Activated CD8-positive, alpha-beta memory T cell treated with anti-CD3 and anti-CD28 coated beads, Interleukin-2, amount 10 ng/mL, durations not matched to agents 7 days and 5 days (primary cell): ENCODE measurements at places on chromosomes 2 and 18.

GRCh38 chr2:69776886-69777785 is 35.2 kb downstream of the ANXA4 start:
- no peak for DNase-seq

DNA sequence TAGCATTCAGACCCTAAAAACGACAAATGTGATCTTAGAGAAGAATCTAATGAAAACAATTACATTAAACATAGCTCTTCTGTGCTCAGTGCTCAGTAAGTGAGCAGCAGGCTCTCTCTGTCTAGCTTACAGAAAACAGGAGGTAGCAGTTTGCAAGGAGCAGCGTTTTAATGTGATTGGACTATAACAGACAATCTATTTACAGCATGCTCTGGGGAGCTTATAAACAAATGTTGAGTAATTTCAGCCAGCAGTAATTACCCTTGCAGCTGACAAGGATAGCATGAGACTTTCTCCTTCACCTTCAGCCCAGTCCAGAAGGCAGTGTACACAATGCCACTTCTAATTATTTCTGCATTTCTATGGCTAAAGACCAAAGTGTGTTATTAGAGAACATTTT is 270.4 kb downstream of the FIGN start:
- DNase-seq: no peak

- no peak for DNase-seq
These were observed 45.1 kb downstream of the FARSB start for GRCh38 chr2:222610746-222611145.

DNA sequence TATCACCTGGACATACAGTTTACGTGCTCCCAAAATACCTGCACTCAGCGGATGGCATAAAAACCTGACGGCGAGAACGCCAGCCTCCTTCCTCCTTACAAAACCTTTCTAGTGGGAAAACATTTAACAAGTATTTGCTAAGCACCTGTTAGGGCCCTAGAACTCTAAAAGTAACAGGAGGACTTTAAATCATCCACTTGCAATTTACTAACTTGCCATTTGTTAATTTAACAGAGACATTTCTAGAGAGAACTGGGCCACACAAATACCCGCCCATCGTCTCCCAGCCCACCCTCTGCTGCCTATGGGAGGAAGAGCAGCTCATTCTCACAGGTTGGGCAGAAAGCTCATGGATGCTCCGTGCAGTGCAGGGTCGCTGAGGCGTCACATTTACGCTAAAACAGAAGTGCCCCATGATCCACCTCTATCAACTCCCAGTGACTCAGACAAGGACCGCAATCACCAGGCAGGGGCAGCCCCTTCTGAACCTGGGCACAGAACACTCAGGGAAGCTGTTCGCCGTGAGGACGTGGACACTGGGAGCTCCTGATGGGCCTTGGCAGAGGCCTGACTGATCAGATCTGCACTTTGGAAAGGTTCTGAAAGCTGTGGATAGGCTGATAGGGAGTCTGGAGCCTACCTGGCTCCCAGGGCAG is 106.9 kb downstream of the HDAC4 start:
- peak; percentile 72 for DNase-seq

DNA sequence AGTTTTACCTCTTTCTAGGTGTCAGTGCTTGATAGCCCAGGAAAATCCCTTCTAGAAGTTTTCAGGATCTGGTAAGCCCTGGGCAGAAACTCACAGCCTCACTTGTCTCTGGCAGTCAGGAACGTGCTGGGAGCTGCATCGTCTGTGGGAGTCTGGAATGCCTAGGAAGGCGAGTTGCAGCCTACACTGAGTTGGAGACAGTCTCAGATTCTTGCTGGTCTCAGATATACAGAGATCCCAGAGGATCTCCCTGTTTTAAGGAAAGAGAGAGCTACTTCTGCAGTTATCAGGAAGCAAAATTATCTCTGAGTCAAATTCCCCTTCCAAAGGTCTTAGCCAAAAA is 104.4 kb upstream of the CDC42EP3 start:
- DNase-seq: no peak

GRCh38 chr2:181239201-181239799 is 217.9 kb upstream of the ITGA4 start:
- no peak for DNase-seq

GRCh38 chr18:74356959-74357358 is 41.3 kb downstream of the C18orf63 start:
- DNase-seq: no peak

DNA sequence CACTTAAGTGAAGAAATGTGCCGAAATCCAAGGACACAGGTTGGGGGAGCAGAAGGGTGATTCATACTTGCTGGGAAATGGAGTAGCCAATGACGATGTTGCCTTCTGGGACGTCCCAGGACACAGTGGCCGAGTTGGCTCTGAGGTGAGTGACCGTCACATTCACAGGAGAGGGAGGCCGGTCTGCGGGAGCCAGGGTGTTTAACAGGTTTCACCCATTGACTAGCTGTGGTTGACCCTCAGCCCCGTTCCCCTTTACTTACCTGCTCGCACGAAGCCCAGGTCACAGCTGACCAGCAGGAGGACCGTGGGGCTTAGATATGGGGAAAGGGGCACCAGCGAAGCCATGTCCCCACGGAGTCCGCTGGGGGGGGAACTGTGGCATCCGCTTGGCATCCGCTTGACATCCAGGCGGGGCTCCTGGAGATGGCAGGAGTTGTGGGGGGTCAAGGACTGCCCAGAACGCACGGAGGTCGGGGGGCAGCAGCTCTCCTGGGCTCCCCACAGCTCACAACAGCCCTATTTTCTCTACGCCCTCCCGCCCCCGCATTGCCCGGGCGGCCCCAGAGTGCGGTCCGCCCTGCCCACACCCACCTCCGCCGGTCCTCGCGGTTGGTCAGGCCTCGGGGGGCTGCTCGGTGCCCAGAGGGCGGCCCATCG is 586 bp downstream of the FNDC4 start:
- no peak for DNase-seq

DNA sequence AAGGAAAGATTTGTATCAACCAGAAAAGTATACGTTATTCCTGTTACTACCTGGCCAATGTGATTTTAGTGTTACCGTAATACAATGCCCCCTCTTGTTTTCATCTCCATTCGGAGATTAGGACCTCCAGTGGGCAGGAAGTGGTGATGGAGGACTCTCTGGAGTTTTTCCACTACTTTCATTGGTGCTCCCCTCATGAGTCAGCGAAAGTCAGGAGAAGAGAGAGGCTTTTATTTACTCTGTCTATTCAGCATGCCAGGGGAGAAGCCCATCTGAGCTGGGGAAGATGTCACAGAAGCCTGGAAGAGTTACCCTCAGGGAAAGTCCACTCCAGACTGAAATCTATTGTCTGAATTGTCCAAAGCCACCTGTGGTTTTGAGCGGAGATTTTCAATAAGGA is 88.2 kb upstream of the THUMPD2 start:
- no peak for DNase-seq

- DNase-seq: no peak
These were observed 27.3 kb downstream of the SPTBN1 start for GRCh38 chr2:54483426-54483825.

- no peak for DNase-seq
These were observed 105.4 kb downstream of the RTN4 start for GRCh38 chr2:54944724-54945326.

GRCh38 chr2:23411752-23412431 is 26.9 kb downstream of the KLHL29 start:
- no peak for DNase-seq

DNA sequence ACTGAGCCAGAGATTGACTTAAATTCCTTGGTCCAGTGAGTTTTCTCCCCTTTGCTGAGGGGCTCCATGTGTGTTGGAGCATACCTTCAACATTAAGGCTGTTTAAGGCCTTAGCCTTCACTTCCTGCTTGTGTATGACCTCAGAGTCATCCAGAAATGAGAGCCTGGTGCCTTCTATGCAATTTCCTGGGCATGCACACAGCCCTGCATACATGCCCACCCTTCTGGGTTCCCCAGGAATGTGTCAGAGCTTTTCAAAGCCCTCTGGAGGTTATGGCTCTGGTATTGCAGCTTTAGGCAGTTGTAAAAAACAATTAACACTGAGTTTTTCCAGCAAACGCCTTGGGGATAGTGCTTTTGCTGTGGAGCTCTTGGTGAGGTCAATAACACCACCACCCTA is 16.7 kb downstream of the IL1R1 start:
- DNase-seq: no peak

- DNase-seq: no peak
These were observed 425.2 kb downstream of the METTL4 start for GRCh38 chr18:2146092-2146491.

GRCh38 chr2:72395096-72395495 is 247.4 kb upstream of the CYP26B1 start:
- DNase-seq: no peak

DNA sequence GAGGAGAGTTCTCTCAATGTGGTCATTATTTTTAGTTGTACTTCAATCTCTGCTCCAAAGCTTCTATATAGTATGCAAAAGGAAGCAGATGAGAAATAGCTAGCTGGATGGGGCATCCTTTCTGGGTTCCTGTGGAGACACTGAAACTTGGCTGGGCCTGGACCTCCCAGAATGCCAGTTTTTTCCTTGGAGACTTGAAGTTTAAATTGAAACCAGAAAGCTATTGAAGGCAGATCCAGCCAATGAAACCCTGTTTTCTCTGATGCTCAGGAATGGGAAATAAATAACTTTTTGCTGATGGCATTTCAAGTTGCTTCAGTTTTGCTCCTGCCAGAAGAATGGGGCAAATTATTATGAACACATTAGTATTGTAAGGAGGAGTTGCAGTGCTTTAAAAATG is 2.9 kb downstream of the SETBP1 start:
- DNase-seq: no peak

- no peak for DNase-seq
These were observed 1.9 kb upstream of the ST3GAL5 start for GRCh38 chr2:85890522-85891176.

GRCh38 chr2:132936261-132936660 is 266.3 kb upstream of the LYPD1 start:
- DNase-seq: no peak

DNA sequence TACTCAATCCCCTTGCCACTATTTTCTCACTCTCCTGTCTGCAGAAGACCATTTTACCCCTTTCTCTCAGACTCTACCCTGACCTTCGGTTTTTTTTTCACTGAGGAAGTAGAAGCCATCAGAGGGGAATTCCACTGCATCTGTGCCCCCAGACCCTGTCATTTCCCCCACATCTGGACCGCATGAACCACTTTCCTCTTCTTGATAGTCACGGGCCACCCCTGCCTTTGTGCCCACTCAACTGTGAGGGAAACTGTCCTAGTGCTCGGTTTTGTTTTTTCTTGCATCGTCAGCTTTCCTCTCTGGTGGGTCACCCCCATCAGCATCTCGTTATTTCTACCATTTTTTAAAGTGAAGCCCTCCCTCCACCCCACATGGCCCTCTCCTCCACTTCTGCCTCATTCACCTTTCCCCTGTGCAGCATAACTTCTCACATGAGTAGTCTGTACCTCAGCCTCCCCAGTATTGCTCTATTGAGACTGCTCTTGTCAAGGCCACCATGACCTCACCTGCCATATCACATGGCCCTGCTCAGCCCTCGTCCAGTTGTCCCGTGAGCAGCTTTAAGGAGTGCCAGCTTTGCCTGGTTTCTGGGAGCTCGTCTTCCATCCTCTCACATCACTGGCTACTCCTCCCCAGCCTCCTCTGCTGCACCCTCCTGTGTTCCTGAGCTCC is 32.4 kb downstream of the TMEM87B start:
- no peak for DNase-seq

DNA sequence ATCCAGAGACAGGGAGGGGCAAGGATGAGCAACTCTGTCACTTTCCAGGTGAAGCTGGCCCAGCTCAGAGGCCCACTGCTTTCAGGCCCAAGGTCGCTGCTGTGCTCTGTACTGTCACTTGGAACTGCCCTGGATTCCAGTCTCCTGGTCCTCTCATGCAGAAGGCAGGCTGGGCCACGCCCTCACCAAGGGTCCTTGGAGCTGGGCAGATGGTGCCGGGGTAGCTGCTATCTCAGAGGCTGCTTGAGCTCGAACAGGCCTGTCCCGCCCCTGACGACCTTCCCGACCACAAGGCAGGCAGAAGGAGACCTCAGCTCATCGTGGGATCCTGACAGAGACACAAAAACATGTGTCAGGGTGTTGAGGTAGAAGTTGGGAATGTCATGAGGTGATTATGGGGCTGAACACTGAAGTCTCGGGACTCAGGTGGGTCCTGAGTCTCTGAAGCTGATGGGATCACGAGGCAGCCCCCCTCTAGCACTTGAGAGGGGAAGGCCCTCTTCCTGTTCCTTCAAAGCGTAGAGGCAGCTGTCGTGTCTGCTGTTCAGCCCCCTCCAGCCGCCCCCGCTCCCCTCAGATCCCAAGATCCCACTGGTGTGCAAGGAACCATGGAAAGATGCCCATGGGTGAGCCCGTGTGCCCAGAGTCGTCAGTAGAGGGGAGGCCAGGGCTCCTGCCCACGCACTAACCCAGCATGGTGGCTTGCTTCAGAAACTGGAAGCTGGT is 78.3 kb downstream of the POLR1A start:
- DNase-seq: no peak

DNA sequence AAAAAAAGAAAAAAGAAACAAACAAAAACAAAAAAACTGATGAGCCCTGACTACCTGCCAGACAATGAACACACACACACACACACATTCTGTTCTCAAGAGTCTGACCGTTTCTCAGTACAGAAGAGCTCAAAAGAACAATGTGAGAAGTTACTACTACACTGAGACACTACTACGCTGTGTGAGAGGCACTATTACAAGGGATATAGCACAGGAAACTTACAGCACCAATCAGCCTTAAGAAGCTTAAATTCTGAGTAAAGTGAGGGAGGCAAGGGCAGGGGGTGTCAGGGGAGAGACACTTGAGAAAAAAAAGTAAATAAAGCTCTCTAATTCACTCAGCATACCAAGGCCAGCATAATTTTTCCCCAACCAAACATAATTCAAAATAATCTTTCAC is 32.5 kb downstream of the WDR33 start:
- DNase-seq: no peak

- DNase-seq: no peak
These were observed 61.3 kb upstream of the SH3RF3 start for GRCh38 chr2:109067631-109068125.

DNA sequence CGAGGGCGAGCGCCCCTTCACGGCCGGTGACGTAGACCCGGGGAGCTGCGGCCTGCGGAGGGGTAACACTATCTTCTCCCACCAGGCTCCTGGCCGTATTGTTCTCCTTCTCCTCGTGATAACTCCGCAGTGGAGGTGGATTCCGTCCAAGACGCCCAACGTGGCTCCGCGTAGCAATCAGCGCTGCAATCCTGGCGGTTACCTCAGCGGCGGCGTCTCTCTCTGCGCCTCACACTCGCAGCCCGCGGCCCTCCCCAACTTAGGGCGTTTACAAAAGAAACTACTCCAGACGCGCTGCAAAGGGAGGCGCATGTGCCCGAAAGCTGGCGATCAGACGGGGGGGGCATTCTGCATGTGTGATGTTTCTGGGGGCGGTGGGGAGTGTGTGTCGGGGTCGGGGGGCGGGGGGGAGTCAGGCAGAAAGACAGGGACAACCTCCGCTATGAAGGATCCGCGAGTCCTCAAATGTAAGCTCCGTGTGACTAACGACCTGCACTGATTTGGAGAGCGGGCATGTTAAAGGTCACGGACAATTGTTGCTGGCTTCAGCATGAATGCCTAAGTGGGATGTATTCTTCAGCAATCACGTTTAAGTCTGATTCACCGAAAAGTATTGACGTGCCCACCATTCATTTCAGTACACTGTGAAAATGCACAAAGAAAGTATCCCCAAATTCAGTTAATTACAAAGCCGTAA is 1.3 kb upstream of the ZNF516 start:
- no peak for DNase-seq
